LHCN-M2 (cell line): ENCODE measurements at places on chromosomes 7 and 10. TPM values are rescaled to one million over a fixed set of nuclear protein-coding genes. Genes with fewer than 3 reads are reported as not detected.

DNA sequence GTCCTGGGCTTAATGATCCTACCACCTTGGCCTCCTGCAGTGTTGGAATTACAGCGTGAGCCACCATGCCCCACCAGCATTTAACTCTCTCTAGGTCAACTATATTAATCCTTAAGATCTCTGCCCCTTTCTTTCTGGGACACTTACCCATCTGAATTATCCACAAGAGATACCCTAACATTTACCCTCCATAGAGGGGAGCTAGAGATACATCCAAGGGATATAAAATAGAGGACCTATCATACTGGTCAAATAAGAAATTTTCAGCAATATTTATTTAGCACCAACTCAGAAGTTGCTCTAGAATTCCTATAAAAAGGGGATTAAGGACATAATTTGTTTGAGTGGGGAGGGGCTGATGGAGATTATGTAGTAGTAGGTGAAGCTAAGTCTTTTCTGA lies 96.5 kb downstream of the OTUD1 start:
- DNase-seq: no peak

DNA sequence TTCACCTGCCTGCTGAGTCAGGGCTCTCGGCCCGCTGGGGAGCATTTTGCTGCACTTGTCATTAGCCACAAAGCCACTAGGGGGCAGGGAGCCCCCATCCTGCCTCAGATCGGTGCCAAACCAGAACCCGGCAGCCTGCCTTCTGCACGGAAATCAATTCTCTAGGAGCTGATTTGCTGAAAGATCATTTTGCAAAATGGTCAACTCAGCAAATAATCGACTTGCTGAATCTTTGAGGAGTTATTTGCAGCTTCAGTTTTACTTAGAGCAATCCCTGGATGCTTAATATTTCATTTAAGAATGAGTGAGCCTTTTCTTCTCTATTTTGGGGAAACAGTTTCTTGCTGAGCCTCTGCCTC lies 1.7 kb upstream of the GIMAP8 start:
- DNase-seq: peak; percentile 61

DNA sequence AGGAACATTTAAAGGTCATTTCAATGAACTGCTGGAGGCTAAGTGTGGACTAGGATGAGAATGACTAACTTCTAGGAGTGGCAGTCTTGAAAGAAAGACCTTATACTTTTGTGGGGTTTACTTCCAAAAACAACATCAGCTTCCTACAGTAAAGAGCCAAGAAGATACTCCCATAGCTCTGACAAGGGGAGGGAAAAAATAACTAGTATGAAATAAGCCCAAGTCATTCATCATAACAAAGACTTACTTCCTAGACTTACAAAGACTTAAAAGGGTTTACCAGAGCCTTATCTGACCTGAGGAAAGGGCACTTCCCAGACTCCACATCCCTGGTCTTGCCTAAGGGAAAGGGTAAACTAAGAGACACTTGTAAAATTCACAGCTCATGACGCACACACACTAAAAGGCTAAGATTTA lies 31.7 kb downstream of the ARHGAP12 start:
- peak; percentile 50 for DNase-seq

GRCh38 chr10:66982792-66983474 lies 57.1 kb downstream of the LRRTM3 start:
- no peak for DNase-seq

- no peak for DNase-seq
Measured at GRCh38 chr10:63522995-63523394, 1.8 kb downstream of the REEP3 start.

PCLO gene
- 0.19 and 0.57 TPM in 2 replicates for total RNA-seq

SEPTIN7 gene
- total RNA-seq: 486 and 502 TPM in 2 replicates

DNA sequence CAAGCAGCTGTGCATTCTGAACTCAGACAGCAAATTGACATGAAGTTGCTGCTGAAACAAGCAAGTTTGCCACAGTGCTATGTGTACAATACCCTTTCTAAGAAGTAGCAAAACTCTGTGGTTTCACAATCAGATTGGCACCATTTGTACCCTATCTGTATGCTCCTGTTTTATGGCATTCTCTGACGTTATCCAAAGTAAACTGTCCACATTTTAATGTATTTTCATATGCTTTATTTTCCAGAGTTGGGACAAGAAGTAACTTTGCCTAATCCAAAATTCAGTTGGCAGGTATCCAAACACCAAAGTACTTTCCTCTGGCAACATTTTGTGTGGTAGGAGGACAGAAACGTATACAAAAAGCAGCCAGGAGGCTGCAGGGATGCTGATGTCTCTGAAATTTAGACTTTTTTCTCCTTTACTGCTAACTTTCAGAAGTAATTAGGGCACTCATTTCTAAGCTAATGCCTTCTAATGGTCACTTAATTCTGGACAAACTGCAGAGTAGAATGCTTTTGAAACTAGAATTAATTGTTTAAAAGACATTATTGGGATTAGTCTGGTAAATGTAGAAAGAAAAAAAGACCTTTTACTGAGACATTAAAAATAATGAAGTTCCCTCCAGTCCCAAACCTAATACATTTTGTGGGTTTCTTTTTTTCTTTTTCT lies 414.7 kb upstream of the NRP1 start:
- DNase-seq: no peak

DNA sequence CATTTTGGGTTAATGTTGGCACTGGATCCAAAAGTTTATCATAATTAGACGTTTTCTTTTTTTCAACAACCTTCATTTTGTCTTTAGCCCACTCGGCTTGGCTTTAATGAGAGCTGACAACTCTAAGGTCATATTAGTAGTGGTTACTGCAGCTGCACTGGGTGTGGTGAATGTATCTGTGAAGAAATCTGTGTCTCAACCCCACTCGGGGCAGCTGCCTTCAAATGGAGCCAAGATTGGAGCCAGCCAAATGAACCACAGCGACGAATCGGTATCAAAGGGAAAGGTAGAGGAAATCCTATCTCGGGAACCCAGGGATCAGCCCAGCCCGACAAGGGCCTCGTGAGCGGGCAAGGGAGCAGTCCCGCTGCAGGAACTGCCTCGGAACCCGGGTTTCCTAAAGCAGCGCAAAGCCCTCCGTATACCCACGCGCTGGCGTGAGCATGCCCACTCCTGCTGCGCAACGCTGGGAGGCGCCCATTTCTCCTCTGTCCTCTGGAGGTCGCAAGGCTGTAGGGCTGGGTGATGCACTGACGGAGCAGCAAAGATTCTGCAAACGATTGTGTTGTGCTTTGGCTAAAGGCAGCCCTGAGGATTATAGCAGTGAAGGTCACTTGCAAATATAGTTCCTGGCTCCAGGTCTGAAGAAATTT lies 98.7 kb upstream of the MBL2 start:
- DNase-seq: no peak

DNA sequence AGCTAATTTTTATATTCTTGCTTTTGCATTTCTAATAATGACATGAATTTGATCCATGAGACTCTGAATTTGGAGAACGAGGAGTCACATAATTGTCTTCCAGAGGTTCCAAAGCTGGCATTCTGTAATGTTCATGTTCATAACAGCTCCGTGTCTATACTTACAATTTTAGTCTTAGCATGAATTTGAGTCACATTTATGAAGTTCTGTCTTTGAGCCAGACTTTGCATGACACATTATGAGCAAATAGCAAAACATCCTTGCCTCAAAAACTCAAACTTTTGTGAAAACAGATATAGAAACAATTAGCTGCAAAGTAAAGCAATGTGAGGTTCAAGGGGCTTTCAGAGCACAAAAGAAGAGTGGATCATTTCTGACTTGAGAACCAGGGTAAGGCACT lies 44.5 kb upstream of the CAV2 start:
- peak; percentile 91 for DNase-seq

- peak; percentile 75 for DNase-seq
Measured at GRCh38 chr7:139687980-139688632, 89.7 kb downstream of the HIPK2 start.

DNA sequence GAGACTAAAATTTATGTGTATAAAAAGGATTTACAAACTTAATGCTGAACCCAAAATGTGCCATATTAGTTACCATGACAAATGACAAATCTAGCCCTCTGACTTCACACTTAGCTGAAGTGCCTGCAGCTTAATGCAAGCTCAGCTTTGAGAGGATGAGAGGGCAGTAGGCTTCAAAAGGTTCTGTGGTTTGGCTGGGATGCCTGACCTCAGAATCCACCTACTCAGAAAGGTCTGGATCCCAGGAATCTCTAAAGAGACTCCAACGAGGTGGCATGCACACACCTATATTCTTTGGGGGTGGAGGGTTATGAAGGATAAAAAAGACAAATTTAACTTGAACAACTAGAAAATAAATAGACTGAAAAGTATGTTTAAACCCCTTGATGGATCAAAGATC lies 213.4 kb downstream of the TAX1BP1 start:
- no peak for DNase-seq

GRCh38 chr7:122676466-122676865 lies 22.5 kb downstream of the RNF133 start:
- no peak for DNase-seq

SLC16A9 gene
- 0.80 and 0.90 TPM in 2 replicates for total RNA-seq

VAX1 gene
- total RNA-seq: not detected in 2 replicates

DNA sequence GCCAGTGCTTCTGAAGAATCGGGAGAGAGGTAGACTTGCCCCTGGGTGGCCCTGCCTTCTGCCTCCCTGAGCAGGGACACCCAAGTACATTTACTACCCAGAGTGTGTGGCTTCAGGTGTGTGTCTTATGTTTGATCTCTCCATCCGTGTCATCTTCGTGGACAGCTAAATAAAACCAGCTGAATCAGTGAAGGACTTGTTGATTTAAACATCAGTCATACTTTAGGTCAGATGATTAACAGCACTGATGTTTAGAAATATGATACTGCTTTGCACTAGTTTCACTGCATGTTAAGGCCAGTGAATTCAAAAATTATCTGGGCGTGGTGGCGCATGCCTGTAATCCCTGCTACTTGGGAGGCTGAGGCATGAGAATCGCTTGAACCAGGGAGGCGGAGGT lies 4.0 kb downstream of the MTG1 start:
- DNase-seq: peak; percentile 37

- peak; percentile 85 for DNase-seq
Measured at GRCh38 chr7:130942211-130942964, 208.4 kb upstream of the KLF14 start.

DNA sequence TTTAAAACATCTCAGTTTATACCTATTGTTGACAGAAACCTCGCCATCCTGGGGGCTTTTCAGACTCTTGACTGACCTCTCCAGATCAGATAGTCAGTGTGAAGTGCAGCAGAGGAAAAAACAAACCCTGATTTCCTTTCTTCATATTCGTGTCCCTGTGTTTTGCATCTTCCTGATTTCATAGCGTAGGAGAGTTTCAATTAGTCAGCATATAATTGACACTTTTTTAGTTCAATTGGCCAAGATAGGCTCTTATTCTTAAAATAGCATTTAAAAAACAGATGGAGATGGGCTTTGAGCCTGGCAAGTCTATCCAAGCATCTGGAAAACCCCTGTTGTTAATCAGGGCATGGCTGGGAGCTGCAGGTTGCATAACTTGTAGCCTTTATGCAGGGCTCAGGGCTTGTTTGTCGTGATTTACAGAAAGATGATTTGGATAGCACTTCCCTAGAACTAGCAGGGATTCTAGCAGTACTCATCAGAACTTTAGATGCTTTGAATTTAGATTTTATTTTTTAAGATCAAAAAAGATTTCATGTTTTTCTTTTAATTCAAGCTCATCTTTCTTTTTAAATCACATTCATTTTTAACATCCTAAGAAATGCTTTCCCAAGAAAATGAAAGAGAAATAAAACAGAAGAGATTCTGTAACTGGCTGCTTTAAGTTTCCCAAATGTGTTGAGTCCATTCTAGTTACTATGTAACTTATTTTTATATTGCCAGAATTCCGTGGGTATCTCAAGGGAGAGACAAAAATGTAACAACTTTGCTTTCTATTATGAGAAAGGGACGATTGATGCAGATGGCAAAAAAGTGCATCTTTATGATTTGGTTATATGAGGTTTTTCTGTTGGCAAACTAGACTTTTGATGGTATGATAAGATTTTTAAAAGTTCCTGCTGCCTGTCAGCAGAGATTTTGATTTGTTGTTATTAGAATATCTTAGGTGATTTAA lies 270.8 kb upstream of the FZD8 start:
- no peak for DNase-seq

GRCh38 chr7:98362517-98362916 lies 38.4 kb downstream of the BAIAP2L1 start:
- DNase-seq: no peak

AGR3 gene
- total RNA-seq: not detected in 2 replicates

GRCh38 chr10:97311111-97311626 lies 7.9 kb upstream of the FRAT1 start:
- no peak for DNase-seq

DNA sequence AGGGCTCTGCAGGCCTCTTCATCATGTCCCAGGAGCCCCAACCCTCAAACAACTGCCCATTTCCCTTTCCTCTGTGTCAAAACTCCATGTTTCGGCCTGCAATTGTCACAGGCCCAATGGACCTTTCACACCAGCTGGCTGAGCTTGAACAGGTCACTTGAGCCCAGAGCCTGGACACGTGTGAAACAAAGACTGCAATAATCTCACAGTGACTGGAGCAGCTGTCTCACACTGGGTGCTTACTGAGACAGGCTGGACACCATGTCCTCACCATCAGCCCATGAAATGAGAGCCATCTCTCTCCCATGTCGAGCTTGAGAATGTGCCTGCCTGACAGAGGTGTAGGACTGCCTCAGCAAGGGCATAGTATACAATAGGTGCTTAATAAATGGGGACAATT lies 19.5 kb upstream of the EIF5AL1 start:
- no peak for DNase-seq

NAT16 gene
- not detected in 2 replicates for total RNA-seq

GRCh38 chr7:152854386-152854785 lies 94.8 kb downstream of the ACTR3B start:
- no peak for DNase-seq

DNA sequence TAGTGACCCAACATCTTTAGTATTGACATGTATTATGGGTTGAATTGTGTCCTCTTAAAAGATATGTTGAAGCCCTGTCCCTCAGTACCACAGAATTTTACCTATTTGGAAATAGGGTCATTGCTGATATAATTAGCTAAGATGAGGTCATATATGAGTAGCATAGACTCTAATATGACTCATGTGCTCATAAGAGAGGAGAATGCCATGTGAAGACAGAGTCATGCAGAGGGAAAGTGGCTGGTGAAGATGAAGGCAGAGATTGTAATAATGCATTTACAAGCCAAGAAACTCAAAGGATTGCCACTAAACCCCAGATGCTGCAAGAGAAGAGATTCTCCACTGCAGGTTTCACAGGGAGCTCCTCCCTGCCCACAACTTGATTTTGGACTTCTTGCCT lies 496.4 kb downstream of the KIF20B start:
- DNase-seq: no peak

- peak; percentile 77 for DNase-seq
Measured at GRCh38 chr10:5534880-5535856, 10.4 kb downstream of the CALML3 start.

- DNase-seq: peak; percentile 22
Measured at GRCh38 chr7:48251766-48252165, 80.5 kb downstream of the ABCA13 start.

GHRHR gene
- not detected in 2 replicates for total RNA-seq

NODAL gene
- total RNA-seq: not detected in 2 replicates

GRCh38 chr7:69739190-69739589 lies 140.9 kb downstream of the AUTS2 start:
- DNase-seq: no peak

MKI67 gene
- total RNA-seq: 54.4 and 87.8 TPM in 2 replicates

SPDYE2B gene
- total RNA-seq: not detected in 2 replicates
